IMR-90 (cell line): ENCODE measurements at places on chromosomes 5 and 9.

GRCh38 chr5:146425023-146425422, 22.1 kb upstream of the TCERG1 start:
- peaks cover 17% of the 10 kb centered on the region for H3K27me3 ChIP-seq
- DNase-seq = no peak
- no peak overlapping the region for H3K27ac ChIP-seq

DNA sequence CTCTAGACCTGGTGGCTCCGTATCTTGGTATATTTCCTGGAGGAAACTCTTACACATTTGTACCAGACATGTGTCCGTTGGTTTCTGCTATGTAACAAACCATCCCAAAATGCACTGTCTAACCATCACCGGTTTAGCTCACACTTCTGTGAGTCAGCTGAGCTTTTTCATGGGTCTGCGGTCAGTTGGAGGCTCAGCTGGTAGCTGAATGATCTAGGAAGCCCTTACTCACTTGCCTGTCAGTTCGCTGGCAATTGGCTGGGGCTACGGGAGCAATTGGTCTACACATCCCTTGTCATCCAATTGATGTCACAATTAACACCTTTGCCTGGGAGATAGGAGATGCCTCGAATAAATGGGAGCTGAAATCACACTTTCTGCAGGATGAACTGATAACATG, 11.6 kb upstream of the WHRN start:
- H3K4me3 ChIP-seq = no peak overlapping the region
- no peaks in the 10 kb centered on the region for H3K36me3 ChIP-seq
- peaks cover 26% of the 10 kb centered on the region for H3K27me3 ChIP-seq
- H3K27ac ChIP-seq = no peak overlapping the region
- DNase-seq = peak; percentile 61

DNA sequence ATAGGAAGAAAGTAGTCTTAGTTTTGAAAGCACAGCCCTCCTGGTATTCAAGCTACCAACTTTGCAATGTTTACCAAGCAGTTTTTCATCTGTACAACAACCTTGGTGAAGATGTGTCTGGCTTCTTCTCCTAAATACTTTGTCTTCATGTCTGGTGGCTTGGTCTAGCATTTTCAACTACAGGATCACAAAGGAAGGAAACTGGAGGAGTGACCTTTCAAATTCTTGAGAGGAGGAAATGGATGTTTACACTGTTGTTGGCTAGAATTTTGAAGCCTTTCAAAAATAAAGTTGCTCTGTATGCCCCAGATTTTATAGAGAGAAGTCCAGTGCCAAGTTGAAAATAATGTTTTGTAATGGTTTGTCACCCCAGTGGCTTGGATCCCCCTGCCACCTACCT, 16.3 kb downstream of the PAM start:
- no peak for DNase-seq
- no peaks in the 10 kb centered on the region for H3K36me3 ChIP-seq
- no peaks in the 10 kb centered on the region for H3K27me3 ChIP-seq
- H3K27ac ChIP-seq = no peak overlapping the region
- H3K4me3 ChIP-seq = no peak overlapping the region

- H3K4me1 ChIP-seq = no peaks in the 10 kb centered on the region
- H3K4me3 ChIP-seq = no peak overlapping the region
- no peak overlapping the region for H3K27ac ChIP-seq
- H3K36me3 ChIP-seq = no peaks in the 10 kb centered on the region
Measured at GRCh38 chr9:99590840-99591239, 230.8 kb upstream of the NR4A3 start.

GRCh38 chr9:130825351-130825651, 9.8 kb upstream of the ABL1 start:
- DNase-seq = no peak
- H3K36me3 ChIP-seq = no peaks in the 10 kb centered on the region
- H3K27me3 ChIP-seq = no peaks in the 10 kb centered on the region
- no peak overlapping the region for H3K4me3 ChIP-seq

DNA sequence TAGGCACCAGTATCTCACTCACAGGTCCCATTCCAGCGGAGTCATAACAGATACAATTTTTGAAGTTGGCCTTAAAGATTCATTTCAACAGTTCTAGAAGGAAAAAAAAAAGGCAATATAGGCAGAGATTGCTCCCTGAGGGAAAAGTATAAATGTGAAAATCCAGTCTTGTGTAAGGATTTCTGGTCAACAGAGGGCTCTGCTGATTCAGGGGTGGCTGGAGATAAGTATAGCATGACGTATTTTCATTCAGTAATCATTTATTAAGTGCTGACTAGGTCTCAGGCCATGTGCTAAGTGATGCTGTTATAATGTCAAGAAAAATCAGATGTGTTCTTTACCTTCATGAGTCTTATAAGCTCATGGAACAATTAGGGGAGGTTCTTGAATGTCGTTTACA, 377.3 kb upstream of the MEF2C start:
- peaks cover 2% of the 10 kb centered on the region; the same call in 1 of the 2 replicates for H3K4me1 ChIP-seq
- DNase-seq = peak; percentile 40
- no peak overlapping the region for H3K27ac ChIP-seq
- H3K27me3 ChIP-seq = no peaks in the 10 kb centered on the region; the same call in 1 of the 2 replicates
- no peak overlapping the region for H3K4me3 ChIP-seq
- no peaks in the 10 kb centered on the region for H3K36me3 ChIP-seq

DNA sequence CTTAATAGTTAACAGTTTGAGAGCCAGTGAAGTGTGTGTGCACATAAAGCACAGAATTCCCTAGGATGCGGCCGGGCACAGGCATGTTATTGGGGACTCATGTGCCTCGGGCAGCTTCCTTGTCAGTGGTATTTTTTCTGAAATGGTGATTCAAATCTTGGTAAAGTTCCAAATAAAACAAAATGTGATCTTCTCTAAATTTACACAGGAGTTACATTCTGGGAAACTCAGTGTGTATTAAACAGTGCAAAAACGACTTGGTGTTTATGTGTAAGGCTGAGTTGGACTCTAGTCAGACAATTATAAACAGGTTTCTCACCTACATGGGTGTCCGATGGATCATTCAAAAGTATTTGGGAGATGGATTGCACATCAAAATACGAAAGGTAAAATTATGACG, 48.9 kb downstream of the BOD1 start:
- no peak overlapping the region for H3K27ac ChIP-seq
- H3K27me3 ChIP-seq = no peaks in the 10 kb centered on the region
- no peaks in the 10 kb centered on the region; the same call in none of the 2 replicates for H3K4me1 ChIP-seq
- peak; percentile 77 for DNase-seq
- H3K4me3 ChIP-seq = no peak overlapping the region

GRCh38 chr5:172428224-172429166, 25.8 kb downstream of the SH3PXD2B start:
- no peak overlapping the region for H3K4me3 ChIP-seq
- peaks cover 7% of the 10 kb centered on the region for H3K36me3 ChIP-seq
- H3K4me1 ChIP-seq = peaks cover 24% of the 10 kb centered on the region; the same call in 1 of the 2 replicates
- H3K27ac ChIP-seq = peak overlapping the region; percentile 39; the same call in 1 of the 2 replicates
- no peaks in the 10 kb centered on the region for H3K27me3 ChIP-seq
- DNase-seq = no peak

DNA sequence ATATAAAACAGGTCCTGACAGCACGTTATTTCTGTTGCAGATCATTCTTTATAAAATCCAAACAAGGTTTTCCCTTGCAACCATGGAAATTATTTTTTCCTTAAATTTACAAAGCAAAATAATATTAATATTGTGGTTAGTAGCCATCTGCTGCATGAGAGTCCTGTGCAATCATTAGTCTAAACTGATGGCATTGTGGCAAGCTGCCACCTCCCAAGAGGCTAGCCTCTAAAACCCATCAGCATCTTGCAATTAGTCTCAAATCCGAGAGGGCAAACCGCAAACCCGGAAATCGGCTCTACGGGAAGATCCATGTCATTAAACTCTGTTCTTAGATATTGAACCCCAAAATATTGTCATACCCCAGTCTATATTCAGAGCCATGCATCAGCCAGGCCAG, 11.3 kb upstream of the CDH6 start:
- H3K36me3 ChIP-seq = no peaks in the 10 kb centered on the region
- no peak for DNase-seq
- H3K4me1 ChIP-seq = no peaks in the 10 kb centered on the region
- no peak overlapping the region for H3K27ac ChIP-seq

DNA sequence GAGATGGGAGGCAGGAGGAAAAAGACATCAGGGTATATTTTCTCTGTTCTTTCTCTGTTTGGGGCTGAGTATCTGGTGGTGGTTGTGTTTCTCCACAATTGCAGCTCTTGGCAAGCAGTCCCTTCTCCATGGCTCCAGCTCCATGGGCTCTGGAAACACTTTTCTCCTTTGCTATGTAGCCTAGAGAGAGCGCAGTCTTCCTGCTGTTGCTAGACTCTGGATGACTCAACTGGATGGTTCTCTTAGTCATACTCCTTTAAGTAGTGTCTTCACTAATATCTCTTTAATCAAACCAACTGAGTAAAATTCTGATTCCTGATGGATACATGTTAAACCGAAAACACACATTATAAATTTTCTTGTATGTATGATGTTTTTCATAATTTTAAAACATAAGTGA, 3.3 kb upstream of the PLGRKT start:
- DNase-seq = peak; percentile 79
- H3K4me3 ChIP-seq = no peak overlapping the region
- H3K4me1 ChIP-seq = peaks cover 5% of the 10 kb centered on the region
- no peaks in the 10 kb centered on the region for H3K27me3 ChIP-seq
- H3K36me3 ChIP-seq = no peaks in the 10 kb centered on the region

- no peak for DNase-seq
- H3K27me3 ChIP-seq = no peaks in the 10 kb centered on the region
- no peak overlapping the region for H3K4me3 ChIP-seq
- H3K27ac ChIP-seq = no peak overlapping the region
Measured at GRCh38 chr5:178509491-178510057, 80.6 kb downstream of the COL23A1 start.

DNA sequence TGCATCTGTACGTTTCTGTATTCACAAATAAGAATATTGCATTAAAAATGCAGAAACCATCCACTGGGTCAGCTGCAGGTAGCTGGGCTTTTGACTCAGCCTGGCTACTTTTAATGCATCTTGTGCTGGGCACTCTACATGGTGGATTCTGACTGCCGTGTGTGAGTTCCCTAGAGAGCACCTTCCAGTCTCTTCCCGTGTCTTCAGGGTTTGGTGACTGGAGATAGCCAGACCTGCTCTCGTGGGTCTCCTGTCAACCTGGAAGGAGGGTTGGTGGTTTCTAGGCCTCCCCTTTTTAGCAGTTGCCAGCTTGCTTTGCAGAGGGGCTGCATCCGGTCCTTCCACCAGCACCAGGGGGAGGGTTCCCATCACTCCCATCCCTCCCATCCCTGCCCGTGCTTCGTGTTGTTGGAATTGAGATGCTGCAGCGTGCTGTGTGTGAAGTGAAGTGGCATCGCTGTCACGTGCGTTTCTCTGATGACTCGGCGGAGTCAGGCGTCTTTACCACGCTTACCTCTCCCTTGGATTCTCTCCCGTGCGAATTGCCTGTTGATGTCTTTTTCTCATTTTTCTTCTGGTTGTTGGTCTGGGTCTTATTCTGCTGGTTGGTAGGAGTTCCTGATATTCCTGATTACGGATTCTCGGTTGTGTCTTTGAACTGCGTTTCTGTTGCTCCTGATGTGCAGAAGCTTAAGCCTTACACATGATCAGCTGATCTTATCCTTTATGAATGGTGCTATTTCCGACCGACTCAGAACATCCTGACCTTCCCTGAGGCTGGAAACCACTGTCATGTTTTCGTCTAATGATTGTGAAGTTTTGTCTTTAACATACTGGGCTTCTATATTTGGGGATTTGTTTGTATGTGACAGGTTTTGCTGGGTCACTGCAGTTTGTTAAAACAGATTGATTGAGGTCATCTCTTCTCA, 16.9 kb downstream of the FBXW5 start:
- H3K4me1 ChIP-seq = no peaks in the 10 kb centered on the region
- no peak overlapping the region for H3K27ac ChIP-seq
- peak; percentile 28 for DNase-seq
- H3K36me3 ChIP-seq = peaks cover 10% of the 10 kb centered on the region
- no peak overlapping the region for H3K4me3 ChIP-seq
- H3K27me3 ChIP-seq = no peaks in the 10 kb centered on the region

DNA sequence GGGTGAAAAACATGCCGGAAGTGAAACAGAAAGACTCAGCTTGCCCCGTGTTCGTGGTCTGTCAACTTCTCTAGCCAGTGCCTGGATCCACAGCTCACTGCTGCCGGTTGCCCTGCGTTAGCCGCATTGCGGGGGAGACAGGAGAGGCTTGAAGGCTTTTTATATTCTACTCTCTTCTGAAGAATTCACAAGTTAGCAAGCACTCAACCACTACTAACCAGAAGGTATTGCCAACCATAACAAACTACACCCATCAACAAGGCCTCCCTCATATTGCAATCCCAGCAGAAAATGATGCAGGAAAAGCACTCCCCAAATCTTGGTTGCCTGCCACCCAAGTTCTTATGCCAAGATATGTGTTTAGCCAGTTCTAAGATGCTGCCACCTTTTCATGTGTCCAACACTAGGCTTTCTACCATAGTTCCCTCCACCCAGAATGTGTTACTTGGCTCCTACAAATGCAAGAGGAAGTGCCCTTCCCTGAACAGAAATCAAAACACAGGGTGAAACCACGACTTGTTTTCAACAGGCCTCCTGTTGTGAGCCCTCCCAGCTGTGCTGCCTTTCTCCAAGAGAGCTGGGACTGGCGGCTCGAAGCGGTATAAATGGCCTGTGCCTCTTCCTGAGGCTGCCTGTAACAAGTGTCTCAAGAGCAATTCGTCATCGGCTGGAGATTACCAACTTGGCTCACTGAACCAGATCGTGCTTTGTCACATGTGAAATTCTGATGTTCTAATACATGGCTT, 129.0 kb downstream of the SNX18 start:
- no peak overlapping the region for H3K4me3 ChIP-seq
- H3K36me3 ChIP-seq = no peaks in the 10 kb centered on the region
- peak overlapping the region; percentile 96 for H3K27ac ChIP-seq
- DNase-seq = peak; percentile 81
- no peaks in the 10 kb centered on the region for H3K27me3 ChIP-seq
- H3K4me1 ChIP-seq = peaks cover 27% of the 10 kb centered on the region

DNA sequence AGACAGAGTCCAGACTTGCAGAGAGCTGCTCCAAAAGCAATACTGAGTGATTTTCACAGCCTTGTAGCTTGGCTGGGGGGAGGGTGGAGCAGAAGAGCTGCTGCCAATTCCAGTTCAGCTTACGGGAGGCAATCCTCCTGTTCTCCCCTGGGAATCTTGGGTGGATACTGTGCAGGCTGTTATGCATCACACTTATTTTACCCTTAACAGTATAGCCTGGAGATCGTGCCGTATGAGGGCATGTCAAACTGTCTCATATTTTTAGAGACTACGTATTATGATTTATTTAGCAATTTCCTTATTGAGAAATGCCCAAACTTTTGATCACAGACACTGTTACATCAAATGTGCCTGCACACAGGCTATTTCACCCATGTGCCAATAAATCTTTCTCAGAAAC, 85.2 kb downstream of the BASP1 start:
- H3K36me3 ChIP-seq = no peaks in the 10 kb centered on the region
- H3K27me3 ChIP-seq = no peaks in the 10 kb centered on the region
- no peak for DNase-seq
- no peak overlapping the region for H3K4me3 ChIP-seq
- peaks cover 9% of the 10 kb centered on the region for H3K4me1 ChIP-seq

DNA sequence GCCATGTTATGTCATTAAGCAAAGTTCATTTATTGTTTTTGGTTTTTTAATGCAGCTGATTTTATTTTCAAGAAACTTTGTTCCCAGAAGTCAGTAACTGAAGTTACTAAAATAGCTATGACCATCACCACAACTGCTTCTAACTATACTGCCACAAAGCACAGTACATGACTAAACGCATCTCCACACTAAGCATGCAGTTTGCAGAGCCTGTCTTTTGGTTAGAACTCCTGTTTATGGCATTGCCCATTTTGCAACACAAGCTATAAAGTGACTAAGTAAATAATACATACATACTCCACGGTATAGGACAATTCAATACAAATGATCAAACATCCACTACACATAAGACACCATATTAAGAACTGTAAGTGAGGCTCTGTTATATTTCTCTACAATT, 109.7 kb downstream of the MLLT3 start:
- peak; percentile 23 for DNase-seq
- H3K36me3 ChIP-seq = no peaks in the 10 kb centered on the region
- no peak overlapping the region for H3K4me3 ChIP-seq
- no peaks in the 10 kb centered on the region for H3K27me3 ChIP-seq
- no peak overlapping the region for H3K27ac ChIP-seq
- H3K4me1 ChIP-seq = peaks cover 2% of the 10 kb centered on the region; the same call in 1 of the 2 replicates
